Fibroblast of skin of left biceps (primary cell): ENCODE measurements at places on chromosomes 2 and 18.

DNA sequence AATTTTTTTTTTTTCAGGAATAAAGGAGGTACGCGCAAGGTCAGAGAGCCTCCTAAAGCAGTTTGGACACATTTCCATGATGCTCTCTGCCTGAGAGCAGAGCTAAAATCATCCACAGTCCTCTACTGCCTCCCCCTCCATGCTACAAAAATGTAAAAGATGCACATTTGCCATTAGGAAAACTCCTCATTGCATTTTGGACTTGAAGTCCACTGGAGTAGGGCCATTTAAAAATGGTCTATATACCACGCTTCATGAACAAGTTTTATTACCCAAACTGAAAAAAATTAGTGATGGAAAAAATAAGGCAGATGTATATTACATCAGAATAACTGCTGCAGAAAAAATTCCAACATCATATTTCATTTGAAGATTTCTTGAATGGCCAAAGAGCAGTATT is 256.0 kb downstream of the AFF3 start:
- DNase-seq = no peak

- no peak for DNase-seq
Observed at GRCh38 chr18:35973650-35974049, 1.2 kb downstream of the RMP24 start.

DNA sequence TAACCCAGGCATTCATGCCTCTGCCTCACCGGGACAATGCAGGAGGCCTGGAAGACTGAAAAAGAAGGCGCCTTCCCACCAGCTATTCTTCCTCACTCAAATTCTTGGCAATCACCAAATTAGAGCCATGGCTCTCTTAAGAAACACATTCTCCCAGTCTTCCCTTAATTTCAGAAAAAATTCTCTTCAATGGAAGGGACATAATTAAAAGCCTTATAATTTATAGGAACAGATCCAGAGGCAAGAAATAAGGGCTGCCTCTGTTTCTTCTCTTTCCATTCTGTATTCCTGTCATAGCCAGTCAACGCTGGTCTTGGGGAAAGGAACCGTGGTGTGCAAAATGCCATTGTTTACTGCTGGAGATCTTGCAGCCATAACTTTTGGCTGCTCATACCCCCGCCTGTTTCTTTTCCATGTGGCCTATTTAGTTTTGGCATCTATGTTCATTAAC is 32.8 kb downstream of the DTNA start:
- DNase-seq = no peak

GRCh38 chr2:229996320-229996719 is 72.4 kb downstream of the SLC16A14 start:
- peak; percentile 49 for DNase-seq

GRCh38 chr2:133247631-133248030 is 320.6 kb downstream of the NCKAP5 start:
- DNase-seq = no peak

- no peak for DNase-seq
Observed at GRCh38 chr2:8413589-8414135, 268.2 kb upstream of the ID2 start.

DNA sequence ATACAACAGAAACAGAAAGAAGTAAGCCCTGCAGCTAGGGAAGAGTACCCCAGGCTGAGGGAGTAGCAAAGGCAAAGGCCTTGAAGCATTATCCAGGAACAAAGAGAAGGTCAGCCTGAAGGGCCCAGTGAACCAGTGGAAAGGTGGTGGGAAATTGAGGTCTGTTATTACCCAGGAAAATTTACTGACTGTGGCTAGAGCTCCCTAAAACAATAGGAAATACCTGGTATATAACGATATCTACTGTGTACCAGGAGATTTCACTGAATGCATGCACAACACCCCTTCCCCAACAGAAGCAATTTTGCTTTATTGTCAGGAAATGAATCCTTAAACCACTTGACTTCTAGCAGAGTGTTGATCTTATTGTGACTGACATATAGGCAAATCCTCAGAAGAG is 365.3 kb downstream of the ERBB4 start:
- DNase-seq = no peak

DNA sequence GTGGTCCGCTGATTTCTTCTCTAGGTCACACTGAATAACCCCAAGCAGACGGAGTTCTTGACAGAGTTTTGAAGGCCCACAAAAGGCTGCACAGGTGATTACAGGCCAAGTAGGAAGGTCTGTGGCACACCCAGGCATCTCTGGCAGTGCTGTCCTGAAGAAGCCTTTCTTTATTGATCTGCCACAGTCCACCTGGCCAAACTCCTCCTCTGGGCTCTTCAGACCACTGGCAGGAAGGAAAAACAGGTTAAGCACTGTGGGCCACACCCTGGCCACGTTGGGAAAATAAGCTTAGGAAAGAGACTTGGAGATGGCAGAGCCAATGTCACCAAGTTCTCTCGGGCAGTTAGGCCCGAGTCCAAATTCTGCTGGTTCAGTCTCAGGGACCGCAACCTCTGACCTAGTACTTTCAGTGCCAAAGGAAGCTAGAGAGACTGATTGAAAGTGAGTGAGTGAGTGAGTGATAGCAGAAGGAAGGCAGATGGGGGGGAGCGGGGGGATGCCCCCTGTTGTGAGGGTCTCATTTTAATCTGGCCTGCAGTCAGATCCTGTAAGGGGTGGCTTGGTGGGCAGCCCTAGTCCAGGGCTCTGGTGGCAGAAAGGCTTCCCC is 102.9 kb downstream of the TGFA start:
- no peak for DNase-seq

GRCh38 chr2:220134756-220135534 is 507.5 kb downstream of the SLC4A3 start:
- no peak for DNase-seq

- DNase-seq = peak; percentile 42
Observed at GRCh38 chr2:230714136-230714480, 1.5 kb downstream of the CAB39 start.

DNA sequence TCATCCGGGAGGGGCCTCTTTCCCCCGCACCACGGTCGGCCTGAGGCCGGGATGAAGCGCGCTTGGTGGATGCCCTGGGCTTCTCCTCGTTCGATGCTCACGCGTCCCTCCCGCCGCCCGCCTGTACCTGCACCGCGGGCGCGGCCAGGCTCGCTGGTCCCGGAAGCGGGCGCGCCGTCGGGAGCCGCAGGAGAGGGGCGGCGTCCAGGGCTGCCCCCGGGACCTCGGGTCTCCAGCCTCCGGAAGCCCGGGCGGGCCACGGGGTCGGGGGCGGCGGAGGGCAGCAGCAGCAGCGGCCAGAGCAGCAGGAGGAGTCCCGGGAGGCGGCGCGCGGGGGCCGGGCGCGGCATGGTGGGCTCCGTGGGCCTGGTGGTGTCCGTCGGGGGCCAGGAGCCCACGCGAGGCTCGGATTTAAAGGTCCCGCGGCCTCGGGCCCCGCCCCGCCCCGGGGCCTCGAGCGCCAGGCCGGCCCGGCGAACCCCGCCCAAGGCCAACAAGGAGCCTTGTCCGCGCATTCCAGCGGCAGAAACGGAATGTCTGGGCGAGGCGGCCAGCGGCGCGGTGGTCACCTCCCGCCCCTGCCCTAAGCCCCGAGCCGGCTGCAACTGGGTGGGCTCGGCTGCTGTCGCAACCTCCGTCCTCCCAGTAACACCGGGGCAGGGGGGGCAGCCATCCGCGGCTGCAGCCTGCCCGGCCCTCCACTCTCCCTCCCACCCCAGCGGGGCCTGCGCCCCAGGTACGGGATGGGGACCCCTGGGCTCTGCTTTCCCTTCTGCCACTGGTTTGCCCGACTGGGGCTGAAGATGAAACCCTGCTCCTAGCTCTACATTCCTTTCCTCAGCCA is at the start of gene MATN3:
TSS of gene MATN3 (minus strand) at position 387 of the 844 bp plus-strand sequence. CDS start at position 350, 37 bp downstream.
- DNase-seq = no peak

DNA sequence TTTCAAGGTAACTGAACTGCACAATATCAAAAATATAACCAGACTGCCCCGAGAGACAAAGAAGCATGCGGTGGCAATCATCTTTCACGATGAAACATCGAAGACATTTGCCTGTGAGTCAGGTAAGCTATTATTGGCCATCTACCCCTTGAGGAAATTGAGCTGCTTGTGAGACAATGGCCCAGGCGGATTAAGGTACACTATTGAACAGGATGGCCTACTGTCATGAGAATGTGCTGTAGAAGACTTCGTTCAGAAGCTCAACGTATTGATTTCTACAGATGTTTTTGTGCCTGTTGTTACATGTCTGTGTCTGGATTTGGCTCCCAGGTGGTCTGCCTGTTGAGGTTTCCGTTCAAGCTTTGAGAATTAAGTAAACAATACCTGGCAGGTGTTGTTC is 198.7 kb downstream of the DOK6 start:
- no peak for DNase-seq

DNA sequence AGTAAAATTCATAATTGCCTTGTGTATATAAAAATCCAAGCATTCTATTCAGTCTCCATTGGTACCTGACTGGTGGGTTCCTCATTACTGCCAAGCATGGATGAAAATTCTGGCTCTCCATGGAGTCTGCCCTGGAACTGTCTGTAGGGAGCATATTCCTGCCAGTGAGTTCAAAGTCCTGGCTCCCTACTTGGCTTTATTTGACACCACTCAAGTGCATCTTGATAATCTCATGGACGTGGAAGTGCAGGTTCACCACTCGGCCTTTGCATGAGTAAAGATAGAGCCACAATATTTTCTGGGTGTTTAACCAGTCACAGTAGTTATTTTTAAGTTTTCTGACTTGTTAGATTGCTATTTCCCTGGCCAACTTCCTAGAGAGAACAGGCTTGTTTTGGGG is 63.5 kb downstream of the CNTNAP5 start:
- DNase-seq = no peak

DNA sequence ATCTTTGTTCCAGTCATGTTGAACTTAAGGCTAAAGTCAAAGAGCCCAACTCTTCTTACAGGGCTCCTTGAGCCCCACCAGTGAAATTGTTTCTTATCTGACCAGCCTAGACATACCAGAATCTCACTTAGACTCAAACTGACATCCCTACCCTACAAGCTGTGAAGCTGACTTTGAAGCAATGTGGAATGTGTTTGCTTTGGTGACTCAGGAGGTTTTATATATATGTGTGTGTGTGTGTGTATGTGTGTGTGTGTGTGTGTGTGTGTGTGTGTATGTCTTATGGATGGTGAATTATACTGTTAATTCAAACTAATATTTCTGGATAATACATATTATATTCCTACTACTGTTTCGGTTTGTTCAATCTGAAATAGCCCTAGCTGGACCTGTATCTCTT is 67.3 kb downstream of the CAMKMT start:
- no peak for DNase-seq

DNA sequence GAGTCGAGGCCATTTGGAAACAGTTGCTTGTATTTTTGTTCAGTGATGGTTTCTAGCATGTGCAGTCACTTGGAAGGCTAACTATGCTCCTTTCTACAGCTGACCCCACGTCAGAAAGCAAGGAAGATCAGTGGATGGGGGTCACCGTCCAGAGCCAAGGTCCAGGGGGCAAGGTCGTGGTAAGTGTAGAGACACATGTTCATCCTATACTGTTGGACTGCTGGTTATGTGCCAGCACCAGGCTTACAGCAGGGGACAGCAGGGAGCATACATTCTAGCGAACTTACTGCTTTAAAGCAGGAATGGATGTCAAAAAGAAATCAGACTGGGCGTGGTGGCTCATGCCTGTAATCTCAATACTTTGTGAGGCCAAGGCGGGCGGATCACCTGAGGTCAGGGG is 40.0 kb downstream of the ITGA6 start:
- DNase-seq = no peak

DNA sequence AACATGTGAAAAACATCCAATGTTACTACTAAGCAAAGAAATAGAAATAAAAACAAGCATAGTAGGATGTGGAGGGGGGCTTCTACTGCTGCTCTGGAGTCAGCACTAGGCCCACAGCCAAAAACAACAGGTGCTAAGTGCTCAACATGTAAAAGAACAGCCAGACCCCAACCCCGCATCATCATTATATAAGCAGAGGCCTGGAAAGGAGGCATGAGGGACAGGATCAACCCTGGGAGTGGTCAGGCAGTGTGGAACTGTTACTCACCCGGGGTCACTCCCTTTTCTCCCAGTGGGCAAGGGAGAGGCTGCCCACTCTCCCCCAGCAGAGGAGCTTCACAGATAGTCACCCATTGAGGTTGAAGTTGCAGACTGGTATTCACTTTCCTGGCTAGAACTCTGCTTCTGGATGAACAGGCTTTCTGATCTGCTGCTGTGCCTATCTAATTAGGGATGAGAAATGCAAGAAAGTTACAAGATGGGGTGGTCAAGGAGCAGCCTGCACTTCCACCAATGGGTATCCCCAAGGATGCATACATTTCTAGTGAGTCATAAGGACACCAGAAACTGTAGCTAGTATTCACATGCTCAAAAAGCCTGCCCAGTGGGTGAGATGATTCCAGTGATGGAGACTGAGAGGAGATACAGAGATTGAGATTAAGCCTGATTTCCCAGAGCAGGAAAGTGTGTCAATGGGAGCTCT is 480.1 kb upstream of the TCF4 start:
- peak; percentile 61 for DNase-seq

DNA sequence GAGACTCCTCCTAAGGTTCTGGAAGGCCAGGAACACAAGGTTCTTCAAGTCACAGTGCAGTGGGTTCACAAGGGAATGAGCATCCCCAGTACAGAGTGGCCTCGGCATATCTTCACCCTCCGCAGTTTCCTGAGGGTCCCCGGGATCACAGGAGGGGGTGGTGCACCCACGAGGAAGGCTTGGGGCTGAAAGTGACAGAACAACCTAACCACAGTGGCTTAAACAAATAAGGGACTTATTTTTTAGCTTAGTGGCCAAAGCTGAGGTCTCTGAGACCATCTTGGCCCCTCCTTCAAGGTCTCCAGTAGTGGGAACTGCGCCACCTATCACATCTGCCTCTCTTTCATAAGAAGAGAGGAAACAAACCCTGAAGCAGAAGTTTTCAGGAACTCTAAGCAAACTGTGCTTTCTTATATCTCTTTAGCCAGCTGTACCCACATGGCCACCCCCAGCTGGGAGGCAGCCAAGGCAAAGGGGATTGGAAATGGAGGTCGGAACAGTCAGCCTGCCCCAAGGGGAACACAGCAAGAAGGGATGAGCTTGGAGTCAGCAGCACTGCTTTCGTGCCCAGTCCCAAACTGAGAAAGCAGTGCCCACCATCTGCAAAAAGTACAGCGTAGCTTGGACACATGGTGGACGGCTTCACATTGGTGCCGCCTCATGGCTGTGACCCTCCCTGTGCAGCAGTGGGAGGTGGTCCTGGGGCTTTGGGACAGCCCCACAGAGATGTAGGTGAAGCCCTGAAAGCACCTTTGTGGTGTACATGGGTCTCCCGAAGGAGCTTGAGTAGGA is 260.0 kb upstream of the ID2 start:
- DNase-seq = no peak

- DNase-seq = no peak
Observed at GRCh38 chr2:60437080-60437696, 116.3 kb downstream of the BCL11A start.

- no peak for DNase-seq
Observed at GRCh38 chr2:56534321-56534720, 350.5 kb downstream of the CCDC85A start.

DNA sequence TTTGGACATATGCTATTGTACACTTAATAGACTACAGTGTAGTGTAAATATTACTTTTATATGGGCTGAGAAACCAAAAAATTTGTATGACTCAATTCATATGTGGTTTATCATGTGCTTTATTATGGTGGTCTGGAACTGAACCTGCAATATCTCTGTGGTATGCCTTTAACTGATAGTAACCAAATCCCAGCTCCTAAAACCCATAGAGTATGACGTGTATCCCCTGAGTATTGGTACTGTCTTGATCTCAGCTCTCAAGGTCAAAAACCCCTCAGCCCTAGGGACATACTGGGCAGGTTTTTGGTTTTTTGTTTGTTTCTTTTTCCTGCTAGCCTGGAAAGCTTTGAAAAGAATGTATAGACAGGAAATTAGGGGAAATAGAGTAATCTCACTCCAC is 42.2 kb upstream of the ARHGAP15 start:
- DNase-seq = no peak

- DNase-seq = no peak
Observed at GRCh38 chr2:170984079-170984478, 55.0 kb downstream of the GORASP2 start.
